ENCODE measurements at places on chromosomes 1 and 21. TPM values are rescaled to one million over a fixed set of nuclear protein-coding genes. Genes with fewer than 3 reads are reported as not detected.

The TADA1 gene
- total RNA-seq: 21.1 TPM

The CNR2 gene
- not detected for total RNA-seq

The TRAF3IP3 gene
- total RNA-seq: not detected

The CHRNB2 gene
- 0.55 TPM for total RNA-seq

The FAM110D gene
- total RNA-seq: not detected

The TNFRSF8 gene
- total RNA-seq: not detected

The TIE1 gene
- 0.94 TPM for total RNA-seq

The FAM72C gene
- total RNA-seq: 1.6 TPM

The SPRR2A gene
- not detected for total RNA-seq

The S100A7 gene
- not detected for total RNA-seq

The LCE3E gene
- not detected for total RNA-seq

The IPP gene
- total RNA-seq: 18.4 TPM

The HNRNPCL1 gene
- not detected for total RNA-seq

The EDARADD gene
- total RNA-seq: 0.05 TPM

The LRRC41 gene
- total RNA-seq: 106 TPM

The ZNF684 gene
- 2.4 TPM for total RNA-seq

The ZNF648 gene
- total RNA-seq: not detected

The IL20 gene
- total RNA-seq: not detected

The CHML gene
- 13.9 TPM for total RNA-seq

The WDR26 gene
- 57.5 TPM for total RNA-seq

The KCNK2 gene
- not detected for total RNA-seq

The PPP1R8 gene
- total RNA-seq: 47.1 TPM

The FCRL3 gene
- total RNA-seq: not detected

The HAX1 gene
- total RNA-seq: 132 TPM

The CCDC185 gene
- total RNA-seq: 0.17 TPM

The SELENBP1 gene
- 26.8 TPM for total RNA-seq

The GBP2 gene
- total RNA-seq: 28.8 TPM

The CCDC24 gene
- 6.3 TPM for total RNA-seq

The KIFAP3 gene
- total RNA-seq: 55.7 TPM

The RRP1B gene
- 26.4 TPM for total RNA-seq

The APCS gene
- total RNA-seq: not detected

The UTS2 gene
- not detected for total RNA-seq

The TNFRSF1B gene
- 1.6 TPM for total RNA-seq

The LAX1 gene
- total RNA-seq: 0.69 TPM

The ATPAF1 gene
- total RNA-seq: 36.8 TPM

The PLEKHM2 gene
- 77.7 TPM for total RNA-seq

The MROH9 gene
- not detected for total RNA-seq

The DIRAS3 gene
- total RNA-seq: 0.17 TPM

The POTED gene
- not detected for total RNA-seq

The KCNA3 gene
- not detected for total RNA-seq

The MATN1 gene
- not detected for total RNA-seq

The SIM2 gene
- 4.0 TPM for total RNA-seq

The AMY2A gene
- total RNA-seq: not detected

The TMIGD3 gene
- total RNA-seq: not detected

The DIO1 gene
- not detected for total RNA-seq

The BCL2L15 gene
- 8.5 TPM for total RNA-seq

The OR1C1 gene
- not detected for total RNA-seq

The SYTL1 gene
- 9.0 TPM for total RNA-seq

The LEMD1 gene
- total RNA-seq: 0.70 TPM

The SNX7 gene
- total RNA-seq: 50.8 TPM

The AUNIP gene
- 0.89 TPM for total RNA-seq

The RIMKLA gene
- total RNA-seq: 1.0 TPM

The SFN gene
- total RNA-seq: 97.9 TPM

The S100A3 gene
- total RNA-seq: 5.2 TPM

The MTF1 gene
- total RNA-seq: 2.6 TPM

The MNDA gene
- total RNA-seq: not detected

The ADAMTS1 gene
- 130 TPM for total RNA-seq
